ENCODE measurements at places on chromosomes 2 and 18.

DNA sequence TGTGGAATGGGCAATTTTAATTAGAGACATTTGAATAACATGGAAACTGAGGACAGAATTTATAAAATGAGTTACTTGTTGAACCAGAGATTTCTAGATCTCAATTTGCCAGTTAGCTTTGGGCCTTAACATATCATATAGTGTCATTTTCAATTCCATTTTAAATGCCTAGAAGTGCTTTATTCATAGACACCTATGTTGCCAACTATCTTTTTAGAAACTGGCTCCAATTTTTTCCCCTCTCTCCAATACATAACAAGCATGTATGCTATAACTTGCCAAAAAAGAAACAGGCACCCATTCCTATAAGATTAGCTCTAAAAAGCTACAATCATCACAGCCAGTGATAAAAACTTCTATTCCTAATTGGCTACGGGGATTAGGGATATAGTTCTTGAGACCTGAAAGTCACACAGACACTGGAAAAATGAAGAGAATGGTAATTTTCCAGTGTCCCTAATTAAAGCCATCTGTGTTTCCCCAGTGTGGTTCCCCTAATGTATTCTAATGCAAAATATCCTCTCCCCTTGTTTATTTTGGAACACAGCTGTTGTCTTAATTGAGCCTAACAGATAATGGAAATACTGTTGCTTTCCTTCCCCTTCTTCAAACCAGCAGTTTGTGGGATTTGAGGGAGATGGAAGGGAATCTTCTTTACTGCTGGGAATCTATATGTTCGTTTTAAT, 205.5 kb upstream of the FSHR start:
- DNase-seq: no peak

GRCh38 chr2:239157269-239157668, 243.6 kb downstream of the HDAC4 start:
- no peak for DNase-seq

DNA sequence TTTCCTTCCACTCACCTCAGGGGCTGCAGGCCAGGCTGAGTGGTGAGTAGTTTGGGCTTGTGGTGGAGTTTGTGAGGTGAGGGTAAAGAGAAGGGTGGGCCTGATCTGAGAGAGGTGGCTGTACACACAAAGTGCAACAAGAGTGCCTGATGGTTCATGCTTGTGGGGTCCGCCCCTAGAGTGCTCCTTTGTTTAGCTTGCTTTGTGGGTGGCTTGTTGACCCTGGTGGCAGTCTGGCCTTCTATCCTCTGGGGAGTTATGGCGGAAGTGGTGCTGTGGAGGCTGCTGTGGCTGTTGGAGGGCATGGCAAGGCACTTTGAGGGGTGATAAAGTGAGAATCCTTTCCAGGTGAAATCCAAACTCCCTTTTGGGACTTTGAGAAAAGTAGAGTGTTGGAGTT, 10.6 kb downstream of the UBE2F start:
- no peak for DNase-seq

DNA sequence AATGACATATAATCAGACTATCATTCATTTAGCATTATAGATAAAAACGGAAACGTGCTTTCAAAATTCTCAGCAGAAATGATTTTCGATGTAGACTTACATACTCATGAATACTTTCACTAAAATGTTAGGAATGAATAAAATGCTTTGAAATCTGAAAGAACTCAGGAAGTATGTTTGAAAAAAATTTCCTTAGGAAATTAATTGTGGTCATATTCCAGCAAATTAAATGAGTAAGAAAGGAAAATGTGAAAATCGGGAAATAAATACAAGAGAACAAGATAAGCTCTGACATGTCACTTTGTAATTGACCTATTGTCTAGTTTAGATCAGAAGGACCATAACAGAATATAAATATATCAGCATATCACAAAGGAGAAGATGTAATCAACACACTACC, 981.0 kb upstream of the CDH2 start:
- no peak for DNase-seq

DNA sequence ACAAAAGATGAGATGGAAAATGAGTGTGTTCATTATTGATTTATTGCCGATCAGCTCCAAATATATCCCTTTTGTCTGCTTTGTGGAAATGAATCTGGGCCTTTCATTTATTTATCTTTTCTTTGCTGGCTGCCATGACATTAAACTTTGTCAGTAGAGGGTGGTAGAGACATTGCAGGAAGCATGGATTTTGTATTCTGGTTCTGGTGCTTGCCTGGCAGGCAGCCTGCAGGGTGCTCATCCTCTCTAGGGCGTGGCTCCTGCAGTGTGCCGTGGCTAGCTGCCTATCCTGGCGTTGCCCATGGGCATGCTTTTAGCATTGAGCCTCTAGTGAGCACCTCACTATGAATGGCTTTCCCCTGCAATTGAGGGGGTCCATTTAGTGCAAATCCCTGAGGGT, 593.1 kb downstream of the RNF144A start:
- no peak for DNase-seq
